Stimulated activated CD8-positive, alpha-beta memory T cell treated with anti-CD3 and anti-CD28 coated beads, Interleukin-15, amount 100 ng/mL, for 4 hours (primary cell): ENCODE measurements at places on chromosomes 7 and 10.

DNA sequence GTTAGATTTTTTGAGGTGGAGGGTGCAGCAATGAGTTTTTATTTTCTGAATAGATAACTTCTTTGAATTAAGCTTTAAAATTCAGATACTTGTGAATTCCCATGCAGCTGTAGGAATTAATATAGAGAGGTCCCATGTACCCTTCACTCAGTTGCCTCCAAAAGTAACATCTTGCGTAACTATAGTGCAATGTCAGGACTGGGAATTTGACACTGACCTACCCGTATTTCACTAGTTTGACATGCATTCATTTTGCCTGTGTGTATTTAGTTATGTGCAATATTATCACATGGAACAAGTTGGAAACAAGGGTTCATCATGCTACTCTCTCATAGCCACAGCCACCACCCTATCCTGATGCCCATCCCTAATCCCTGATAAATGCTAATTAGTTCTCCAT is 147.1 kb upstream of the IGFBP3 start:
- DNase-seq: no peak

DNA sequence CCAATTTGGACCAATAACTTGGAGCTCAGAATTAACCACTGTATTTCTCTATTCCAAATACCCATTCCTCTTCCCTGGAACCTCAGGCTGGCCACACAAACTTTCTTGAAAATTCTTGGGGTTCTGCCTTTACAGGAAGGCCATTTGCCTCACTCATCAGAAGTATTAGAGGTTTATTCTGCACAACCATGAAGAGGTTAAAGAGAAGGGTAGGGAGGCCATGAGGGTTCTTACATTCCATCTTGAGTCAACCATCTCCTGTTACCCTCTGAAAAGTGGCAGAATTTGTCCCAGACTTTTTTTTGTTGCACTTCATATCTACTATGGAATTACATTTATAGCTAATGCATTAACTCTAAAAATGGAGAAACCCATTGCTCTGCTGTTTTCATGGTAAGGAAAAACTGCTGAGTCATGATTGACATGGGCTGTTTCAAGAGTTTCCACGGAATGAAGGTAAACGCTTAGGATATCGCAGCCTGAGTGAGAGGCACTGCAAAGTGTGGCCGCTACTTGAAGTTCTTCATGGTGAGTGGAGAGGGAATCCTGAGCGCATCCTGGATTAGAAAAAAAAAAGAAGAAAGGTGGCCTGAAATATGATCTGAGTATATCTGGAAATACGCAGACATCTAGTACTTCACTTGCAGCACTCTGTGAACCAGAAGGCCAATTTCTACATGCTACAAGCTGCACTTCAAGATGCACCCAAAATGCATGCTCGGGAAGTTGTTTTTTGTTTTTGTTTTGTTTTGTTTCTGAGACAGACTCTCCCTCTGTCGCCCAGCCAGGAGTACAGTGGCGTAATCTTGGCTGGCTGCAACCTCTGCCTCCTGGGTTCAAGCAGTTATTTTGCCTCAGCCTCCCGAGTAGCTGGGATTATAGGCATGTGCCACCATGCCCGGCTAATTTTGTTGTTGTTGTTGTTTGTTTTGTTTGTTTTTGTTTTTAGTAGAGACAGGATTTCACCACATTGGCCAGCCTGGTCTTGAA is 83.7 kb downstream of the KIAA1217 start:
- no peak for DNase-seq

DNA sequence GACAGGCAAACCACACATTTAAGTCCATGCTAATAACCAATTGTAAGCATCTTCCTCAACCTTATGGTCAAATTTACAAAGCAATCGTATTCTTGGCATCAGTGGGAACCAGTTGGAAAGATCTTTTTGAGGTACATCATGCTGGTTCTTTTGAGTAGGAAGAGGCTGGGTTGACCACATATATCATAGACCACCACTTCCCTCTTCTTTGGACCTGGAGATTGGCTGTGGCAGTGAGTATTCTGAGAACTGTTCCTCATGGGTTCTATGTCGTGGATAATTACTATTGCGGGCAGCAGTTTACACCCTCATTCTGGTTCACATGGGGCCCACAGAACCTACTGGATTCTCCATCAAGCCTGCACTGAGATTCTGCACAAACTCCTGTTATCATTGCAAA is 35.5 kb upstream of the C1GALT1 start:
- DNase-seq: no peak

GRCh38 chr7:106201164-106201563 is 83.6 kb downstream of the NAMPT start:
- no peak for DNase-seq

DNA sequence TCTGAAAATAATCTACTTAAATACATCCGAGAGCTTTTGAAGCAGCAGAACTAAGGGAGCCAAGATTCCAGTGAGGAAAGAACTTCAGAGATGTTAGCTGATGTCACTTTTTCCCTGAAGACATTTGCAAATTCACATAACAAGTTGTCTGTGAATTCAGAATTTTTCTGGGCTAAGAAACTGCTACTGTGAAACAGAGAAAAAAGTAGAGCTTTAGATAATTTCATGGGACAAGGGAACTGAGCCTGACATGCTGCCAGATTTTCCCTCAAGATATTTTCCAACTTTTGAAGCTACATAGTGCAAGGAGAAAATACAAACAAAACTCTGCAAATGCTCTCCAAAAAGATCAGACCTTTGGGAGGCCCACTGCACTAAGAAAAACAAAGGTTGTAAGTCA is 484.2 kb downstream of the ANKRD7 start:
- DNase-seq: no peak

GRCh38 chr10:49243139-49243538 is 54.9 kb upstream of the TMEM273 start:
- DNase-seq: no peak

DNA sequence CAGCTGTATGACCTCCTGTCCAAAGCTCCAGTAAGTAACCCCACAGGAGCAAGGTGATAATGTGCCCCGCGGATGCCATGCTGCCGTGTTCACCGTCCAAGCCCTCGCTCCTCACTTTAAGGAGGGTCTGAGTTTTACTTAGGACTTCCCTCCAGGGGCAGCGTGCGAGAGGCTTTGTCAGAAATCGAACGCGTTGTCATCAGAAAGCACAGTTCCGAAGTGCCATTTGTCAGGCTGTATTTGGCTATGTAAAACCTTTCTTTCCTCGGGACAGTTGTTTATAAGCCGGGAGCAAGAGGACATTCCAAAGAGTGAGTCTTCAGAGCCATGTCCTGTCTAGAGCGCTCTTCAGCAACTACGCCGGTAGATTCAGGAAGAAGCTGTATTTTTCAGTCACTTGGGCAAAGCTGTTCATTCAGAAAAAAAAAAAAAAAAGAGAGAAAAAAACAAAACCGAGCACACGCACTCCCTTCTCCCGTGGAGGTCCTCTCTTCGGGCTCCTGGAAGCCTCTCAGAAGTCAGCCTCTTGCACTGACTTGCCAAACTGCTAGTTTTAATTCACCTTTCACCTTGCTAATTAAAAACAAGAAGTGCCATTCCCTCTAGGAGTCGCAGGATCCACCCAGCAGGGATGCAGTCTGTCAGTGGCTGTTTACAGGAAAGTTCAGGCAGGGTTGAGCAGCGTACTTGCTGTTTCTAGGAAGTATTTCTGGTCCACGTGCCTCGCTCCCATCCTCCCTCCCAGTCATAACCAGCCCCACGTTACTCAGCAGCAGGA is at the start of gene SEMA3E:
SEMA3E (minus strand) TSS at position 676 of the 778 bp plus-strand sequence.
- DNase-seq: no peak

- DNase-seq: no peak
Measured at GRCh38 chr7:146902728-146903127, 786.1 kb downstream of the CNTNAP2 start.

- no peak for DNase-seq
Measured at GRCh38 chr10:90977855-90978486, 57.1 kb upstream of the ANKRD1 start.

DNA sequence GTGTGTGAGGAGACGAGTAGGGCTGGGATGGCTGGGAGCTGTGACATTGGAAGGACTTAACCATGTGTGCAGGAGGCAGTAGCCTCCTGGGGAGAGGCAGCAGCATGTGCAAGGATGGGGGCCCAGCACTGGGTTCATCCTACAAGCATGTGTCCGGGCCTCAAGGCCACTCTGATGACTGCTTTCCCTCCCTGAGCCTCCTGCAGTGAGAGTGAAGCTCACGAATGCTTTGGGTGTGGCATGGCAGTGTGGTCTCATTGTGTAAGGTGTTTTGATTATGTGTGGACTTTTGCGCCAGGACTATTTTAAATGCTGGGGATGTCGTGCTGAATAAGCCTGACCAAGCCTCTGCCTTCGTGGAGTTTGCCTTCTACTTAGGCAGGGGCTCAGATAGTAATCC is 122.0 kb upstream of the INSYN2A start:
- DNase-seq: no peak

DNA sequence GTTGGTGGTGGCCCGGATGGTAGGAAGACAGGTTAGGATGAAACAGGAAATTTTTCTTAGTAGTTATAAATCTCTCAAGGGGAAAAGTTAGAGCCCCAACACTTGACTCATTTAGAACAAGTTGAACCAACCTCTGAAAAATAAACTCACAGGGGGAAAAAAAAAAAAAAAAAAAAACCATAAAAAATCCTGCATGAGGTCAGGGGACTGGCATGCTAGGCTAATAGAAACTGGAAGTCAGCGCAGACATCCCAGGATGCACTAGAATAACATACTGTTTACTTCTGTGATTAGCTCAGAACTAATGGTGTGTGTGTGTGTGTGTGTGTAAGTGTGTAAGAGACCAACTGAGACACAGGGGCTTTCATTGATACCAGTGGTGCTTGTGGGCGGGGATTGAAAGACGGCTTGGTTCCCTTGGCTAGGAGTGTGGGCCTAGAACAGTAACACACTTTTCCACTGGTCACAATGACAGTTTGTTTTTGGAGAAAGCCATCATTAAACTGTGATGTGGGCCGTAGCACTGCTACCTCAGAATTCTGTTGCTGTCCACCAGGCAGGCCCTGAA is 491.6 kb upstream of the GALNT17 start:
- DNase-seq: no peak

DNA sequence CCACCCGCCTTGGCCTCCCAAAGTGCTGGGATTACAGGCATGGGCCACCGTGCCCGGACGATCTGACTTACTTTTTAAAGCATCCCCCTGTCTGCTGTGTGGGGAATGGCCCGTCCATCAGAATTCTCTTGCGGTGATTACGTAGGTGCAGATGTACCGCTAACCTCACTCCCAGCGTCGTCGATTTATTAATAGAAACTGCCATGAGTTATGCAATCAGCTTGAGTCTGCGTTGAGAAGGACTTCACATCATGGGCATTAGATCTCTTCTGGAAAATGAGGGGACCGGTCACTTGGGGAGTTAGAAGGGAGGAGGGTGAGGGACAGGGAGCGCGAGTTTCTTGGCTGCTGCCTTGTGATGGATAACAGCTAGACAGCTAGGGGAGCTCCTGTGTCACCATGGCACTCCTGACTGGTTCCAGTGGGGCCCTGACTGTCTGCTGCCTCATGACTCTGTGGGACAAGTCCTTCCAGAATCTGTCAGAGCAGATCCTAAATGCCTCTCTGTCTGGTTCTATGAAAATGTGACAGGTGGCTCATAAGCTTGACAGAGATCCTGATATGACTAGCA is 35.2 kb downstream of the POR start:
- DNase-seq: no peak

DNA sequence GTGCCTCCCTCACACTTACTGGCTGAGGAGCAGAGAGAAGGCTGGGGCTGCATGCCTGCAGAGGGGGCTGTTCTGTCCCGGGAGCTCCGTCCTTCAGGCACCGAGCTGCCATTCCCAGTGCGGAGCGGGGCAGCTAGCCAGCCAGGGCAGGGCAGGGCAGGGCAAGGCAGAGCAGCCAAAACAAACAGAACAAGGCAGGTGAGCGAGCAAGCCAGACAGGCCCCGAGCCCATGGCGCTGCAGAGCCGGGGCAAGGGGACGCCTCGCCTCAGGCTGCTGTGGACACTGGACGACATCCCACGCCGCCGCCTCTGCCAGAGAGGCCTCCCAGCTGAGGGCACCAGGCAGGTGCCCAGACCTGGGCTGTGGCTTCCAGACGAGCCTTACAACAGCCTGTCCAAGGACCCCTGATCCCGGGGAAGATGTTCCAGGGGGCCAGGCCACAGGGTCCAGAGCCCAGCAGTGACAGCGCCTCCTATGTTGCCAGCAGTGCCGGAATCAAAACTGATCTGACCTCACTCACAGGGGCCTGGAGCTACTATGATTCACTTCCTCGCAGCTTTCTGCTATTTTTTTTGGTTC is 8.2 kb upstream of the NDST2 start:
- no peak for DNase-seq

GRCh38 chr10:119762805-119763798 is 37.3 kb downstream of the INPP5F start:
- no peak for DNase-seq

DNA sequence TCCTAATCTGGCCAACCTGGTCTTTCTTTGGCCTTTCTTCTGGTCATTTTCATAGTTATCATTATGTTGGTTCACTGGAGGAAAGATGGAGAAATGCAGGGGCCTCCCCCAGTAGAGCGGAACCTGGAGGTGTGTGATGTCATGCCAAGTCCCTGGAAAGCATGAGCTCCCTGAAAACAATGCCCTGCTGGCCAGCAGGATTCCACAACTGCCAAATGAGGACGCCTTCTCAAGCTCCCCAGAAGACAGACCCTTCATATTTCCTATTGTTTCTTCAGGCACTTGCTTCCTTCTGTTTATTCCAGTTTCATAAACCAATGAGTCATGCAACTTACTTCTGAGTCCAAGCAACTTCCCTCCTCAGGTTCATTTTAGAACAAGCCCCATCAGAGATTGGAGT is 339.0 kb downstream of the GATA3 start:
- DNase-seq: no peak

DNA sequence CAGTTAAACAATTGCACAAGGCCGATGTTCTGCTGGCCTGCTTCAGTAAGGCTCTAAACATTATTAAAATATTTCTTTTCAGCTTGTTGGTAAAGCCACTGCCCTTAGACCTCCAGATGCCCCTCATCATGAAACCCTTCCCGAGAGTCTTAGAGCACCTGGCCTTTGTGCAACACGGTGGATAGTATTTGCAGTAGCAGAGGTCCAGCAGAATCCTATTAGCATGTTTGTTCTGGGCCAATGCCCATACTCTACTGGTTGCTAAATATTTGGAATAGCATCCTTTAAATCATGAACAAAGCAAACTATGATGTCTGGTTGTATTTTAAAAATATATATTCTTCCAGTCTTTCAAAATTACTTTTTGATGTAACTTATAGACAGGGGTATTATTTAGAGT is 584.6 kb downstream of the CNTNAP2 start:
- no peak for DNase-seq

- no peak for DNase-seq
Measured at GRCh38 chr7:25408012-25408687, 179.9 kb upstream of the NPVF start.

GRCh38 chr7:83117466-83117865 is 45.2 kb downstream of the PCLO start:
- no peak for DNase-seq

- no peak for DNase-seq
Measured at GRCh38 chr7:103811290-103811689, 178.2 kb downstream of the RELN start.

DNA sequence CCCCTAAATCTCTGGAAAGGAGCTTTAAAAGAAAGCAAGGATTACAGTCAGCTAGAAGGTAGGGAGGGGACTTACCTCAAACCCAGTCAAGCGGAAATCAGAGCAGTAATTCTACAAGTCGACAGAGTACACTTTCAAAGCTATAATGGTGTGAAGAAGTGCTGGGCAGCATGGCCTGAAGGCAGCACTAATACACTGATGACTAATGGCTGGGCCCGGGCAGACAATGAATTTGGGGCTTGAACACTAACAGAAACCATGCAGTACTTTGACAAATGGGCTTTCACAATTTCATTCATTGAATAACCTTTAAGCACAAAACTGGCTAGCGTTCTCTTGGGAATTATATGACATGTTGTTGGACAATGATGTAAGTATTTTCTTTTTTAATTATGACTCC is 4.7 kb downstream of the GLI3 start:
- no peak for DNase-seq
